ENCODE measurements at places on chromosomes 4 and X.
A peak's percentile ranks its signal among the peaks of the same experiment; 100 is the strongest.

GRCh38 chrX:135490979-135491514 is 29.4 kb upstream of the INTS6L start:
- DNase-seq, result no peak

DNA sequence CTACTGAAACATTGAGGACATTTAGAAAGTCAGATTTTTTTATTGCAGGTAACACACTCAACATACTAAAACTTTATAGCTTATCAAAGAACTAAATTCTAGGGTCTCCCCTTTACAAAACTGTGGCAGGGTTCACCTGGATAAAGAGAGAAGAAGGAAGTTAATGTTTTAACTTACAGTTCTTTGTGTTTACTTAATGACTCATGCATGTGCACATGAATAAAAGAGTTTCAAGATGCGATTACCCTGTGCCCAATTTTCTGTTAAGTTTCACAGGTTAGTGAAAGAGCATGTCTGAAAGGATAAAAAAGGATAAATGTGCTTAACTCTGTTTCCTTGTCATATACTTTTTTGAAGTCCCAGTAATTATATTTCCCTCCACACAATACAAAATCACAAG is 16.8 kb downstream of the DCAF8L1 start:
- DNase-seq, result no peak

- DNase-seq, result no peak
Measured at GRCh38 chr4:101950258-101950979, 159.9 kb downstream of the BANK1 start.

DNA sequence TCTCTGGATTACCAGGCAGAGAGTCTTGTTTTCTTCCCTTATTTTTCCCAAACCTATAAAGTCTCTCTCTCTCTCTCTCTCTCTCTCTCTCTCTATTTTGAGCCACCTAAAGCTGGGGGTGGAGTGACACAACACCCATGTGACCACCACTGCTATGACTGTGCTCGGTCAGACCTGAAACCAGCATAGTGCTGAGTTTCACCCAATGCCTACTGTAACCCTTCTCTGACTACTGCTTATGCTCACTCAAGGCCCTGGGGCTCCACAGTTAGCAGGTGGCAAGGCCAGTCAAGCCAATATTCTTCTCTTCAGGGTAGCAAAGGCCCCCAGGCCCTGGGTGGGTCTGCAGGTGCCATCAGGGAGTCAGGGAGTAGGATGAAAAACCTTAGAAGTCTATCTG is 114.7 kb upstream of the ARMCX2 start:
- DNase-seq, result no peak

DNA sequence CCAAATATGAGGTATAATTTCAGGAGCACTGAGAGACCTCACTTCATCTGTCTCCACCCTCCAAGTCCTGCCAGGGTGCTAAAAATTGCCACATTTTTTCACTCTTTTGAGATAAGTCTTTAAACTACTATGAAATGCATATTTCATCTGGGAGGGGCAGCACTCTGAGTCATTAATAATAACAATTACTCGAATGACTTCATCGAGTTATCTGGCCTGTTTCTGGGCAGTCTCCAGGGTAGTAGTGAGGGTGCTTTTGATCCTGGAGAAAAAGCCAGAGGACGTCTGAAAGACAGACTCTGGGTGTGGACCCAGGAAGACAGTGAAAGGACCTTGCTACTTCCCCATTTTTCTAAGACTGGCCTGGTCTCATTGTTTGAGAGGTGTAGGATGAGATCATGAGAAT is 42.3 kb upstream of the SRD5A3 start:
- no peak for DNase-seq

- DNase-seq, result no peak
Measured at GRCh38 chrX:41981481-41982013, 58.2 kb upstream of the CASK start.

DNA sequence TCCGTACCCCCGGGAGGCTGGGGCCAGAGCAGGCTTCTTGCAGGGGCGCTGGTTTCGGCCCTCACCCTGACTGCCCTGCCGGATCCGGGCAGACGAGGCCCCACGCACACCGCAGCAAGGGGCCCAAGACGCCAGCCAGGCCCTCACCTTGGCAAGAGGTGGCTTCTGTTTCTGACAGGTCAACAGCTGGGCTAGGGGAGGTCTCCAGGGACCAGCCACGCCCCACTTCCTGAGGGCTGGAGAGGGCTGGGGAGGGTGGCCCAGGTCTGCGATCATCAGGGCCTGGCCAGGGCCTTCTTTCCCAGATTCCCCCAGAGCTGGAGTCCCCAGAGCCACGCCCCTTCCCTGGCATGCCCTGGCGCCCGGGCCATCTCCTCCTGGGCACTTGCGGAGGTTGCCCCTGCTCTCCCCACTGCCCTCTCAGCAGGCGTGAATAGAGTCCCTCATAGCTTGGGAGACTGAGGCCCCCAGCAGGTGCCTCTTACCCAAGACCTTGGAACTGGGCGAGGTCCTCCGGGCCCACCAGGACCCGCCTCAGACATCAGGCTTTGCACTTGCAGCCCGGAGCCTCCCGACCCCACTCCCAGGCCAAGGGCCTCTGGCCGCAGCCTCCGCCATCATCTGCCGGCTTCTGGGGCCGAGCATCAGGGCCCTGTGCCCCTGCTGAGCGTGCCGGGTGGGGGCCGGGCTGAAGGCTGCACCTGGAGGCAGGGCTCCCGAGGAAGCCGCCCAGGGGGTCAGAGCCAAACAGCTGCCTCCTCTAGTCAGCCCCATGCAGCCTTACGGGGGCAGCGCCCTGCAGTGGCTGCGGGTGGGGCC is 6.3 kb upstream of the FGFR3 start:
- DNase-seq, result no peak

GRCh38 chr4:73723928-73724327 is 16.4 kb upstream of the CXCL8 start:
- no peak for DNase-seq

- DNase-seq, result no peak
Measured at GRCh38 chr4:150972592-150972991, 42.5 kb downstream of the LRBA start.

- DNase-seq, result no peak
Measured at GRCh38 chr4:140237616-140238350, 83.8 kb upstream of the MAML3 start.

- DNase-seq, result no peak
Measured at GRCh38 chr4:41136456-41136855, 77.9 kb downstream of the APBB2 start.

DNA sequence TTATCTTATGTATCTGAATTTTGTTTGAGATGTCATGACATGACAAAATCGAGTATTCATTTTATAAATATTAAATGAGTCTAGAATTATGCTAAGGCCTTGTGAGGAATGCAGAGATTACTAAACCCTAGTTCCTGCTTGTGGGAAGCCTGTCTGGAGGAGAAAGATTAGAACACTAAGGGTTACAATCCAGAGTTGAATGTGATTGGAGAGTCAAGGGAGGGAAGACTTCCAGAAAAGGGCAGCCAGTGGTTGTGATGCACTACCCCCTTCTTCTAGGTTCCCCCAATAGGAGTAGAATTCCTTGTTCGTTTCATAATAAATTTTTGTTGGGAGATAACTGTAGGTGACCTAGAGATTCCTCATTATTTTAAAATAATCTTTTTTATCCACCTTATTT is 141.1 kb downstream of the AFF1 start:
- no peak for DNase-seq

GRCh38 chrX:14819769-14820168 is 53.1 kb downstream of the FANCB start:
- no peak for DNase-seq

- no peak for DNase-seq
Measured at GRCh38 chrX:13007519-13008188, 32.7 kb downstream of the TMSB4X start.

DNA sequence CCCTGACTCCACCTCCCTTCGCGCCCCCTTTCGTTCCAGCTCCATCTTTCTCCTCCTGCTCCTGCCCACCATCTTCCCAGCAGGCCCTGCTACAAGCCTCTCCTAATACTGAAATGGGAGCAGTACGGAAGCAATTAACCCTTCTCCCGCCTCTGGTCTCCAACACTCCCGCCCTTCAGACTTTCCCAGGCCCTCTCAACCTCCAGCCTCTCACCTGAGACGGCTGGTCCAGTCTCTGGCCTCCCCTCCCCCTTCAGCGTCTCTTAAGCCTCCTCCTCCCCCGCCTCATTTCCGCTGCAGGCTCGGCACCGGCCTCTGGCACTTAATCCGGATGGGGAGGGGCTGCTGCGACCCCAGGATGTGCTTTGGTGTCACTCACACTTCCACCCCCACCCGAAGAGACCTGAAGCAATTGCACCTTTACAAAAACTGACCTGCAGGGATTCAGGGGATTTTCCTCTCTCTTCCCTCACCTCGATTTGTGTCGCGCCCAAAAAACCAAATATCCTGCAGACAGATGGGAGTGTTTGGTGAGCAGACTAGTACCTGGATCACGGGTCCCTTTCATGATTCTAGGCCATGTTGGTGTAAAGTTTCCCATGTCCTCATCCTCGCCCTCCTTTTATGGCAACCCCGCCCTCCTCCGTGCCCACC is 657 bp downstream of the TCEAL8 start:
- DNase-seq, result peak; percentile 6

- DNase-seq, result no peak
Measured at GRCh38 chrX:115940888-115941332, 229.6 kb upstream of the AGTR2 start.

DNA sequence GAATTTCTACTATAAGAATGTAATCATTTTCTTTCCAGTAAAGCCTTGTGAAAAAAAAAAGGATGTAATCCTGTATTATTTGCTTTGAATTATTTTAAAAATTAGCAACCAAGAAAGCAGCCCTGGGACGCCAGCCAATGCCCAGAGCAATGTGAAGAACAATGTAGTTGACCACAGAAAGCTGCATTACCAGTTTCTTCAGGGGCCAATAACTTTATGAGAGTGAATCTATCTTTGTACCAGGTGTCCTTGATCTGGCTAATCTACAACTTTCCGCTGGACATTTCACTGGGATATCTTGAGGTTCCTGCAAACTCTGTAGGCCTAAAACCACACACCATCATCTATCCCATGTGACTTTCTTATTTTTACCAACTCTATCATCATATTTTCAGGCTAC is 7.6 kb upstream of the KLHL2 start:
- no peak for DNase-seq

DNA sequence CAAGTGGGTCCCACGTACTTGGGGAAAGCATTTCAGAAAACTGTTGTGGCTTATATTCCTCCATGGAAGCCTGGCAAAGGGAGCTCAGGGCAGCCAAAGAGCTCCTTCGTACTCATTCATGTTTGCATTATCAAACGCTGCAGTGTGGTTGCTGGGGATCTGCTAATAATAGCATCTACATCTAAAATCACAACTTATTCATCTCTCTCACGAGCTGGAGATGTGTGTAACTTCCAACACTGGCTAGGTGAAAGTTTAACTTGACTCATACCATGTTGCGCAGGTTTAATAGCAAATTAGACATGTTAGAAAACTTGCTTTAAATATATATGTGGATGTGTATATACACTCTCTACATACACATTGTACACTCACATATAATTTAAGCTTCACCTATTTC is 415.1 kb downstream of the AFF2 start:
- no peak for DNase-seq

DNA sequence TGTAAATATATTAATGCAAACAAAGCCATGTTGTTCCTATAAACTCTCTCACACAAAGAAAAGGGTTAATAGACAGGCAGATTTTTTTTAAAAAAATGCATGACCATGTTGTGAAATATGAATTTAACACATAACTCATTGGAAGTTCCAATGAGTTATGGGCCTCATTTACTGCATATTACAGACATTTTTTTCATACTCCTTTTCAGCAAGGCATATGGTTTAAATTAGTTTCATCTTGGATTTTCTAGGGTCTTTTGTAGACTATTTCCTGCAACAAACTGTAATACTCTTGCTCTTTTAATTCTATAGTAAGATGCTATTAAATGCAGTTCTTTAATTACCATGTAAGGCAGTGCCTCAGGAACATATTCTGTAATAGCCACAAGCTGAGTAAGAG is 323.1 kb downstream of the GBA3 start:
- DNase-seq, result no peak

DNA sequence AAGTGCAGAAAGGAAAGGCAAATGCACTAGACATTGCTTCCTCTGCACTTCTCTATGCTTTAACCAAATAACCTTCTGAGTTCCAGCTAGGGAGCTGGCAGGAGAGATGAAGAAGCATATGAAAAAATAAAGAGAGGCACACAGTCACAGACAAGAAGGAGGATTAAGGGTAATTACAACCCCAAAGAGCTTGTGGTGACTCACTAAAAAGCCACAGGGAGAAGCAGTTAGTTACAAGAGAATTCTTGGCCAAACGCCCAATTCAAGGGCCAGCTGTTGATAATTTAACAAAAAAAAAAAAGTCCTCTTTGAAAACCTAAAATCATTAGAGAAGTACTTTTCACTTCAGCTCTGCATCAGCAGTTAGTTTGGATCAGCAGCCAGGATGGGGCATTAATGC is 478.0 kb downstream of the KCNIP4 start:
- DNase-seq, result no peak
